ENCODE measurements at places on chromosomes 12 and 14. TPM values are rescaled to one million over a fixed set of nuclear protein-coding genes. Genes with fewer than 3 reads are reported as not detected.
A peak's percentile ranks its signal among the peaks of the same experiment; 100 is the strongest.

- no peak overlapping the region for H3K4me3 ChIP-seq
- DNase-seq = peak; percentile 95
- no peaks in the 10 kb centered on the region for H3K36me3 ChIP-seq
- H3K4me1 ChIP-seq = peaks cover 4% of the 10 kb centered on the region
Measured at GRCh38 chr14:65251213-65251612, 148.9 kb upstream of the MAX start.

- no peak overlapping the region for H3K4me3 ChIP-seq
- no peaks in the 10 kb centered on the region for H3K36me3 ChIP-seq
- H3K27ac ChIP-seq = no peak overlapping the region
- H3K4me1 ChIP-seq = peaks cover 2% of the 10 kb centered on the region
Measured at GRCh38 chr12:22340143-22340542, 5.6 kb upstream of the ST8SIA1 start.

GRCh38 chr12:58596381-58596780 lies 323.9 kb downstream of the LRIG3 start:
- no peak for DNase-seq
- no peaks in the 10 kb centered on the region for H3K36me3 ChIP-seq
- H3K27me3 ChIP-seq = no peaks in the 10 kb centered on the region
- no peak overlapping the region for H3K27ac ChIP-seq

DNA sequence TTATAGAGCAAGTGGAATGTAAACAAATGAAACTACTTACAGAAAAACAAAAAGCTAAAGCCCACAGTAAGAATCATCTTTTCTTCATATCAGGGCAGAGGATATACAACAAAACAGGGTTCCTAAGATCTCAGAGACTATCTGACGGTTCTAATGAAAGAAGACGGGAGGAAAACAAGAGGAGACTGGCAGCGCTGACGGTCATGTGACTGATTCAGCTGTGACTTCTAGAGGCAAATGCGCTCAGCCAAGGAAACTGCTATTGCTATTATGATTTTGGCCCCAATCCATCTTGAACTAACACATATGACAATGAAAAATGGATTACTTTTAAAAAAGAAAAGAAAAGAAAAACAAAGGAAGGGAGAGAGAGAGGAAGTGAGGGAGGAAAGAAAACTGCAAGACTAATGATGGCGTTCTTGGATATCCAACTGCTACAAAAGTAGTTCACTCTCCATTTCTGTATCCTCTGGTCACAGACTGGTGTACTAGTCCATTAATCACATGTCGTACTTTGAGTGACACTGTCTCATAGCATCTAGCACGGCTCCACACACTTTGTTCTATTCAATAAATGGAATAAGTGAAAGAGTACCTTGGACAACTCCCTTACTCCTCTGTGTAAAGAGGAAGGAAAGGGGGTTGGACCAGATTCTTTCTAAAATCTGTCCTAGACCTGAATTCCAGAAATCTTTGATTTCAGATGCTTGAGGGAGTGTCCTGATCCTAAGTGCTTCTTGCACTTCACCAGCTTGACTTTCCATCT lies 119.3 kb downstream of the DAD1 start:
- H3K4me1 ChIP-seq = no peaks in the 10 kb centered on the region
- H3K27ac ChIP-seq = no peak overlapping the region
- no peak for DNase-seq
- no peaks in the 10 kb centered on the region for H3K27me3 ChIP-seq
- H3K4me3 ChIP-seq = no peak overlapping the region

- no peak overlapping the region for H3K27ac ChIP-seq
- peak; percentile 88 for DNase-seq
- no peaks in the 10 kb centered on the region for H3K36me3 ChIP-seq
- no peak overlapping the region for H3K4me3 ChIP-seq
Measured at GRCh38 chr14:22510527-22511110, 78.4 kb downstream of the DAD1 start.

- DNase-seq = no peak
- no peak overlapping the region for H3K4me3 ChIP-seq
- H3K36me3 ChIP-seq = no peaks in the 10 kb centered on the region
- H3K27ac ChIP-seq = no peak overlapping the region
- no peaks in the 10 kb centered on the region for H3K27me3 ChIP-seq
Measured at GRCh38 chr12:89173096-89173495, 179.2 kb downstream of the DUSP6 start.

DNA sequence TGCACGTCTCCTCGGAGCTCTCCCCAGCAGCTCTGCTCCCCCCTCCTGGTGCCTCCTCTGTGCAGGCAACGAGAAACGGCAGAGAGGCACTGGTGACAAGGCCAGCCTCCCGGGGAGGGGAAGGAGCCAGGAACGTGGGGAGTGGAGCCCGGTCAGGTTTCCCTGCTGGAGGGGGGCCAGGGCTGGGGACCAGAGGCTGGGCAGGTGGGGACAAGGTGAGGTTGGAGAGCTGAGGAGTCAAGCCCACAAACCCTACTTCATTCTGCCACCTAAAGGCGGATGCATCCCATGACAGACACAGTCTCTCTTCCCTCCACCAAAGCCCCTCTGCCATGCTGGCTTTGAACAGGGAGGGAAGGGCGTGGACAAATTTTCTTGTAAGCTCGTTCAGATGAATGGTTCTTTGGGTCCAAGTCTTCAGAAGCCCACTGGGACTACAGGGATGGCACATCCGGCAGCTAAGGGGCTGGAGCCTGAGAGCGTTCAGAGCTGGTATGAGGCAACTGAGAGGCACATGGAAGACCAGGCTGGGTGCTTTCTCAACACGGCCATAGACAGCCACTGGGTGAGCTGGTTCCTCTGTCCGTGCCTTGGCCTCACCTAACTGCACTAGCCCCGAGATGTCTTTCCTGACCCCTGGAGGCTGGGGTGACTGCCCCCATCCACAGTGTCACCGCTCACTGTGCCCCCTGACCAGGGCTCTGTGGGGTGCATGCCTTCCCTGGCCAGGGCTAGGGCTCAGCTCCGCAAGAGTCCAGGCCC lies 105.9 kb downstream of the RBM19 start:
- no peak overlapping the region for H3K4me3 ChIP-seq
- no peaks in the 10 kb centered on the region for H3K4me1 ChIP-seq
- peaks cover 2% of the 10 kb centered on the region for H3K36me3 ChIP-seq
- no peak overlapping the region for H3K27ac ChIP-seq
- DNase-seq = no peak
- no peaks in the 10 kb centered on the region for H3K27me3 ChIP-seq

DNA sequence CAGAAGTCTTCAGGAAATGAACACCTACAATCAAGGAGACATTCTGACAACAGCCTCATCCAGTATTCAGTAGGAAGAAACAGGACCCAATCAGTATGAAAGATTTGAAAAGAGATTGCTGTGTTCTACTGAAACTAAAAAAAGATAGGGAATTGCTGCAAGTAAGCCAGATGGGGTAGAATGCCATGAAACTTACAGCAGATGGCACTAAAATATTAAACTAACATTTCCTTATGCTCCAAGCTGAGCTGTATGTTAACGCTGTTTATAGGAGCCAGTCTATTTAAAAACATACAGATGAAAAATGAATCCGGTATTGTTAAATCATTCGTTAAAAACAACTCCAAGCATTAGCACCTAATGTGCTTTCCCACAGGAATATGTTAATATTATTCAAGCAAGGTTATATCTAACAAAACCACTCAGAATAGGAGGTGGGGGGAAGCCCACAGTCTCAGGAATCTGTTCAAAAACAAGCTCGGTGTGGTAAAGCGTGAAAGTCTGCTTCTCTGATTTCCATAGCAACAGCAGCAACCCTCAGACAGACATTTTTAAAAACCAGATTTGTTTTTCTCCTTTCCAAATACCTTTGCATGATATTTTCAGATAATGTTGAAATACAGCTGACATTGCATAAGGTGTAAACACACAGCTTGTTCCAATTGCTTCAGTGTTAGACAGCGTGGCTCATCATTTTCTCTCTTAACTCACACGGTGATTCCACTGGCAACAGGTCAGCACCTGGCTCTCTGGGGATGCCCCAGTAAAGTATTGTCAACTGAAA lies 131.4 kb upstream of the CCDC175 start:
- no peaks in the 10 kb centered on the region for H3K27me3 ChIP-seq
- no peaks in the 10 kb centered on the region for H3K36me3 ChIP-seq
- DNase-seq = peak; percentile 2
- no peak overlapping the region for H3K27ac ChIP-seq
- H3K4me1 ChIP-seq = no peaks in the 10 kb centered on the region
- no peak overlapping the region for H3K4me3 ChIP-seq

- H3K27me3 ChIP-seq = peaks cover 31% of the 10 kb centered on the region
- no peaks in the 10 kb centered on the region for H3K36me3 ChIP-seq
- H3K27ac ChIP-seq = no peak overlapping the region
- no peaks in the 10 kb centered on the region for H3K4me1 ChIP-seq
- DNase-seq = no peak
Measured at GRCh38 chr14:74216671-74217070, 22.6 kb upstream of the VSX2 start.

- no peaks in the 10 kb centered on the region for H3K36me3 ChIP-seq
- H3K27me3 ChIP-seq = no peaks in the 10 kb centered on the region
- no peak overlapping the region for H3K4me3 ChIP-seq
- no peaks in the 10 kb centered on the region for H3K4me1 ChIP-seq
Measured at GRCh38 chr14:97948841-97949240, 1151.7 kb downstream of the VRK1 start.

- H3K4me3 ChIP-seq = peak within 1 kb of the TSS; percentile 70
- H3K4me1 ChIP-seq = peaks cover 19% of the 10 kb centered on the region
- peak; percentile 43 for DNase-seq
- H3K36me3 ChIP-seq = peaks cover 2% of the 10 kb centered on the region
- H3K27ac ChIP-seq = no peak within 1 kb of the TSS
Measured at GRCh38 chr12:53231921-53232645, at the start of gene RARG. Gene RARG, minus strand, starts transcription at chr12:53232209. Its CDS starts 4,664 bp downstream, at chr12:53227545.

DNA sequence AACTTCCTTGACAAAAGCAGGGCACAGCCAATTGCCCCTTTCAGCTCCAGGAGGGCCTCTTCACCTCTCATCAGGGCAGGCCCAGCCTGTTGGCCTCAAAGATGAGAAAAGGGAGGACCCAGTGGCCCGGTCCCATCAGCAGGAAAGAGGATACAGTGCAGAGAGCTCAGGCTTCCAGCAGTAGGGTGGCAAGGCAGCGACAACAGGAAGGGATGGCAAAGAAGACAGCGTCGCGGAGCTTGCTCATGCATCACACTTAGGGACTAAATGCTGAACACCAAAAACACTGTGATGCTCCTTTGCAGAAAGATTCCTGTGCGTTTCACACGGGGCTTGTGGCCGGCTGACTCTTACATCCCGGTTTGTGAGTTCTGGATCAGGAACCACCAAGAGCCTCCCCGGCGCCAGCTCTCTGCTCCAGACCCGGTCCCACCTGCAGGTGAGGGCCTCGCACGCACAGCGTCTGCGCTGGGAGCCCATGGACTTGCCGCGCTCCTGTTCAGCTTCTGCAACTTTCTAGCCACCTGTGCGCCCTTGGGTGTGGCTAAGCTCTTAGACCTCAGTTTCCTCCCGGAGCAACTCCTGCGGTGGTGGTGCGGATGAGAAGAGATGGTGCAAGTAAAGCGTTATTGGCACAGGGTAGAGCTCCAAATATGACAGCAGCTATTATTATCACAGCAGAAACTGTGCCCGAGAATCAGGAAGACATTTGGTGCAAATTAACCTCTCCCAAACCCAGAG lies 15.3 kb upstream of the BCL7A start:
- H3K4me1 ChIP-seq = peaks cover 11% of the 10 kb centered on the region
- no peak overlapping the region for H3K4me3 ChIP-seq
- H3K27me3 ChIP-seq = no peaks in the 10 kb centered on the region
- H3K36me3 ChIP-seq = no peaks in the 10 kb centered on the region

GRCh38 chr12:75922944-75923642 lies 108.5 kb downstream of the PHLDA1 start:
- H3K36me3 ChIP-seq = no peaks in the 10 kb centered on the region
- H3K4me1 ChIP-seq = no peaks in the 10 kb centered on the region
- DNase-seq = no peak
- no peak overlapping the region for H3K27ac ChIP-seq

DNA sequence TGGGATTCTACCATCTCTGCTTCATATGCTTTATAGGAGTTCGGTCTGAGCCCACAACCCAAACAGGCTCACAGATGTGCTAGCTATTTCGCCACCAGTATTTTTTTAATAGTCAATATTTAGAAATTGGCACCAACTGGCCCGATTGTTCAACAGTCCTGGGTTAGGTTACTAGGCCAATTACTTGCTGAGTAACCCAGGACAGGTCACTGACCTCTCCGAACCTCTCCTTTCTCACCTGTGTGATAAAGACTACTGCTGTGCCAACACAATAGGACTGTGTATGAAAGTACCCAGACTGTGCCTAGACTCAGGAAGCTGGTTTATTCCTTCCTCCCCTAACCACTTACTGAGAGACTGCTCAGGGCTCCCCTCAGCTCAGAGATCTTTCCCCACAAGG lies 8.3 kb downstream of the BDKRB2 start:
- DNase-seq = no peak
- H3K27ac ChIP-seq = no peak overlapping the region
- no peak overlapping the region for H3K4me3 ChIP-seq
- H3K36me3 ChIP-seq = no peaks in the 10 kb centered on the region
- no peaks in the 10 kb centered on the region for H3K4me1 ChIP-seq

GRCh38 chr14:70616646-70617045 lies 16.2 kb upstream of the MED6 start:
- no peaks in the 10 kb centered on the region for H3K36me3 ChIP-seq
- no peaks in the 10 kb centered on the region for H3K4me1 ChIP-seq
- H3K4me3 ChIP-seq = no peak overlapping the region
- H3K27ac ChIP-seq = no peak overlapping the region

DNA sequence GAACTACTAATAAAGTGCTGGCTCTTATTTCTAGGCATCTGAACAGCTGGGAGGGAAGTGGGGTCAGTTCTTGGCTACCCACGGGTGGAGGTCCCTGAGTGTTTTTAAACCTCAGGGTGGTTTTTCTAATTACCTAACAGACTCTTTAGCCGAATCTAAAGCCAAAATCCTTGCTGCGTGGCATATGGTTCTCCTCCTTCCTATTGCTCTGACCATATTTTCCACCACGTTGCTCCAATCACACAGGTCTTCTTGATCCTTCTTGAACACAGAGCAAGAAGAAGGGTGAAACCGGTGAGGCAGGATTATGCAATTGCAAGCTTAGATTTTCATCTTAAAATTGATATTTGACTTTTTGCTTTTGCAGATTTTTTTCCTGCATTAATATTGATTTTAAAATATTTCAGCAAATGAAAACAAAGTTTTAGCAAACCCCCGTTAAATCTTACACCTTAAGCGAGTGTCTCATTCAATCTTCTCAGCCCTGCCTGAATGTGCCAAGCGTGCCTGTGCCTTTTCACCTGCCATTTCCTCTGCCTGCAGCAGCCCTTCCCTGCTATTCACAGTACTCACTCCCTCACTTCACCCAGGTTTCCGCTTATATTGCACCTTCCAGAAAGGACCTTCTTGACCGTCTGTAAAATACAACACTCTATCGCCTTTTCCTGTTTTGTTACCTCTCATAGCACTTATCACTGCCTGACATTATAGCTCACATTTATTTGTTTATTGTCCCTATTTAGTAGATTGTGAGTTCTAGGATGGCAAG lies 506.0 kb downstream of the DIO2 start:
- H3K27ac ChIP-seq = no peak overlapping the region
- H3K36me3 ChIP-seq = no peaks in the 10 kb centered on the region
- DNase-seq = no peak
- no peak overlapping the region for H3K4me3 ChIP-seq
- H3K4me1 ChIP-seq = no peaks in the 10 kb centered on the region
- no peaks in the 10 kb centered on the region for H3K27me3 ChIP-seq

SCN8A gene
- 12.8 TPM for polyA plus RNA-seq

NFATC4 gene
- 23.8 TPM for polyA plus RNA-seq

DYNLL1 gene
- polyA plus RNA-seq = 616 TPM

POTEG gene
- polyA plus RNA-seq = not detected

CRIP1 gene
- 5.2 TPM for polyA plus RNA-seq

IGF1 gene
- 0.05 TPM for polyA plus RNA-seq

NTF3 gene
- 11.2 TPM for polyA plus RNA-seq

SRRM4 gene
- not detected for polyA plus RNA-seq

KRT3 gene
- polyA plus RNA-seq = not detected

ZFHX2 gene
- 0.11 TPM for polyA plus RNA-seq

Data from fibroblast of lung (primary cell).